ENCODE measurements at places on chromosomes 2 and 18. TPM values are rescaled to one million over a fixed set of nuclear protein-coding genes. Genes with fewer than 3 reads are reported as not detected.

MTX2 gene
- total RNA-seq: 55.4 TPM

KIF5C gene
- 388 TPM for total RNA-seq

ZSWIM2 gene
- total RNA-seq: 0.41 TPM

MYO5B gene
- 9.8 TPM for total RNA-seq

SLC5A7 gene
- 1.6 TPM for total RNA-seq

CFC1 gene
- total RNA-seq: 0.41 TPM

ABCB11 gene
- total RNA-seq: under 0.01 TPM

GRHL1 gene
- total RNA-seq: 4.9 TPM

HES6 gene
- total RNA-seq: 67.7 TPM

DNA sequence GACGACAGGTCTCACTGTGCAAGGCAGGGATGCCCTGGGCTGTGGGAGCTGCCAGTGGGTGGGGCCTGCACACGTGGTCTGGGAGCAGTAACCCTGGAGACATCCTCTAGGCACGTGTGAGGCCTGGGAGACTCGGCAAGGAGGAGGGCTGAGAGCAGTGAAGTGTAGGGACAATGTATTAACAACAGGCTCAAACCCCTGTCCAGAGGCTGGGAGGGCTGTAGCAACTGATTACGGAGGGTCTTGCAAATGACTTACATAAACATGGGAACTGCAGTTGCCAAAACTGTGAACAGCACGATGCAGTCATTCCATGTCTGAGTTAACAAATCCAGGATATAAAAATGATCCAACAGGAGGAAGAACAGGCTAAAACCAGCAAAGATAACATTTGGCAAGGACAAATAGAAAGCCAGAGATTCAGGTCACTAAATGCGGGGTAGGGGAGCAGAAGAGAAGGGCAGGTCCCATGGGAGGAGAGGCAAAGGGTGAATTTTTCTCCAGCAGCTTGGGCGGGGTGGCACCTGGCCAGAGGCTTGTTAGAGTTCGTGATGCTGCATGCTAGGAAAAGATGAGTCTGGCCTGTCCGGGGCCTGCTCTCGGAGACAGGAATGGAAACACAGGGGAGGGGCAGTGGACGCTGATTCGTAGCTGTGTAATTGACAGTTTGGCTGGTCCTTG, 44.9 kb downstream of the CYP27C1 start:
- DNase-seq: no peak

DNA sequence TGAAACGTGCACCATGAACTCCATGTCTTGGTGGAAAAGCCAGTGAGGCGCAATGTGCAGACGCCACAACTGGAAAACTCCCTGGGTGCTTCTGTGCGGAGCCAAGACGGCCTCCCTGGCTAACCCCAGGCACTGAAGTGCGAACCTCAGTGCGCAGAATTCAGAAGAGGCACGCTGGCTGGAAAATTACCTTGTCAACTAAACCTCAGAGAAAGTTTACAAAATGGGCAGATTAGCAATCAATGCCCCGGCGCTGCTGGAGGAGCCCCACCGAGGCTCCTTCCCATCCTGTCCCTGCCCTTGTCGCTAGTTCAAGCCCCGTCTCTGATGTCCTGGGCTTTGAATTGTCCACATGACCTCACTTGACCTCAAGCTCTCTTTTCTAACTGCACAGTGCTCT, 22.2 kb downstream of the SNORC start:
- no peak for DNase-seq

GRCh38 chr2:218970894-218971293, 11.4 kb downstream of the CDK5R2 start:
- no peak for DNase-seq

DNA sequence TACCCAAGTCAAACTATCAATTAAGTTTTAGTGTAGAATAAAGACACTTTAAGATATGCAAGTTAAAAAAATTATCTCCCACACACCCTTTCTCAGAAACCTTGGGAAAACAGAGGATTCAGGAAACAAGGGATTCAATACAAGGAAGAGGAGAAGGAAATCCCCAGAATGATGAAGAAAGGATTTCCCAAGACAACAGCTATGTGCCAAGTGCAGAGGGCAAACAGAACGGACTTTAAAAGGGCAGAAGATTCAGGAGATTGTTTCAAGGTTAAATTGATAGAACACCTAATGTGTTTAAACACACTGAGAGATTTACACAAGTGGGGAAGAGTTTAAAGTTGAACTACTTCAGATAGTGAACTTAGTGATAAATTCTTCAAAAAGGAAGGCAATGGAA, 71.5 kb upstream of the EPAS1 start:
- DNase-seq: no peak

- DNase-seq: no peak
These were observed 177.8 kb upstream of the EPAS1 start for GRCh38 chr2:46119453-46119852.

- no peak for DNase-seq
These were observed 44.0 kb downstream of the MYL12B start for GRCh38 chr18:3305933-3306332.

GRCh38 chr2:191500566-191500883, 177.4 kb upstream of the NABP1 start:
- DNase-seq: no peak

DNA sequence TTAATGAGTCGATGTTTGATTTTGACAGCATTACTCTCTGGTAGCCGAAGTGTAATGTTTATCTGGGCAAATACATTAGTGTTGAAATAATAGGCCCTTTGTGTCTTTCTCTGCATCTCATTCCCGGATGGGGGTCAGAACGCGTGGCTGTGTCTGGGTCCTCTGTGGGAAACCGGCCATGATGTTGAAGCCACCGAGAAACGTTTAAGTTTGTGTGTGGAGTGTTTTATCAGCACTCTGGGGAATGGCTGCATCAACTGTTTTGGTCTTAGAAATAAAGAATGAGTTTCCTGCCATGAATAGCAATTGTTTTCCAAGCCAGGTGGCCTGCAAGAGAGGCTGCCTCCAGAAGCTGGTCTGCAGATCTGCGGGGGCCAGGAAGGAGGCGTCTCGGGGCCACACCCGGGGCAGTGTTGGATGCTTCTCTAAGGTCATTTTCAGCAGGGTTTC, 69.7 kb downstream of the RNF144A start:
- no peak for DNase-seq

GRCh38 chr18:13220361-13220991, 1.9 kb downstream of the LDLRAD4 start:
- no peak for DNase-seq

DNA sequence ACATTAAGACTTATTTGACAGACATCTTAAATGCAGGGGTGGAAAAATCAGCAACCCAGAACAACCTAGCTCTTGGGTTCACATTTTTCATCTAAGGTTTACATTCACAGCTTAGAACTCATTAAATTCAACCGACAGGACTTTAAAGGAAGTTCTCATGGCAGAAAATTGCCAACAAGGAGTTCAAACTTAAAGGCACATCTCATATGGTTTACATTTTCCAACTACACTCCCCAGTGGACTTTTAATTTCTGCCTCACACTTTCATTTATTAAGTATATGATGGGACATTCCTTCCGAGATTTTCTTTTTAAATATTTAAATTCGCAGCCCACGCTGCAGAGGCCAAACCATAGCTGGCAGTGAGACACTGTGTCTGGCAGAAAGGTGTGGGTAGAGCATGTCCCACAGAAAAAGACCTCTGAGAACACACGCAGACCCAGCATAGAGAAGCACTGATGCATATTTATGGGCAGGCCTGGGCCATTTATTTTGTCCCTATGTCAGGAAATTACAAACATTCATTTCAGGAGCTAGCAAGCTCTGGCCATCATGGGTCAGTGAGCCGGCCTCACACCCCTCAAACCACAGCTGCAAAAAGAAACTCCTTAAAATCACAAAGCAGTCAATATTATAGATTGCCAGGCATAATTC, 46.3 kb downstream of the STK39 start:
- no peak for DNase-seq

- no peak for DNase-seq
These were observed 45.0 kb downstream of the EEF1B2 start for GRCh38 chr2:206204710-206205109.

DNA sequence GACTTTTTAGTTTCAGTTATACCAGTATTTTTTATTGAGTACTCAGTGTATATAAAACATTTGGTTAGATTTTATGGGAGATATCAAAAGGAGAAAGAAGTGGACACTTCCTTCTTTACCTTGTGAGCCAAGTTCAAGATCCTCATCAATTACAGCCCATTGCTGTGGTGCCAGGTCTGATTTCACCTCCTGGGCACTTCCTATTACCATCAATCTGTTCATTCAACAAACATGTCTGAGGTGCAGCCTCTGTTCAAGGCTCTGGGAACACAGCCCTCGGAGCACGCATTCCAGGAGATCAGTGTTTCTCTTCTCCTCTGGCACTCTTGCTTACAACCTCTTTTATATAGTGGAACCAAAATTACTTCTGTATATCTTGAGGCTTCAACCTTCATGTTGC, 171.4 kb upstream of the ALPP start:
- DNase-seq: no peak

DNA sequence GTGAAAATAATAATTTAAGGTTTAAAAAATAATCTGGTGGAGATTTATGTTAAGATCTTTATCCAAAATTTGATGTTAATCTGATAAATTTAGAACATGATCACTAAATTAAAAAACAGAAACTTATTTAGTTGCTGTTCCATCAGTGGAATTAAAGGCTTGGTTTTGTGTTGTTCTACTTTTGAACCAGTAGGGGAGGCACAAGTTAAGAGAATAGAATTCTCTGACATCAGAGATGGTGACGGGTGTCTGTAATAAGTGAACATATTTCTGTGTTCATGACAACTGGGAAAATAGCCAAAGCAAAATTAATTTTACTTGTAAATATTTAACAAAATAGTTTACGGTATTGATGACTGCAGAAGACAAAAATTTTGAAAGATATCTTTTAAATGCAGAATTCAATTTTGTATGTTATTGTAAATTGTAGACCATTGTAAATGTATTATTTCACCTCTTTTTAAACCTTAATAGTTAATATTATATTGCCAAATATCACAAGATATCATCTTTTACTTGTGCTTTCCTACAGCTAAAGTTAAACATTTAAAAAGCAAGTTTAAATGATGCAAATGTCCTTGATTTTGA, 106.0 kb downstream of the UBR3 start:
- DNase-seq: no peak

GRCh38 chr2:178579006-178579405, 98.7 kb downstream of the PLEKHA3 start:
- DNase-seq: no peak

GRCh38 chr2:97880334-97880733, 115.4 kb downstream of the TMEM131 start:
- no peak for DNase-seq

DNA sequence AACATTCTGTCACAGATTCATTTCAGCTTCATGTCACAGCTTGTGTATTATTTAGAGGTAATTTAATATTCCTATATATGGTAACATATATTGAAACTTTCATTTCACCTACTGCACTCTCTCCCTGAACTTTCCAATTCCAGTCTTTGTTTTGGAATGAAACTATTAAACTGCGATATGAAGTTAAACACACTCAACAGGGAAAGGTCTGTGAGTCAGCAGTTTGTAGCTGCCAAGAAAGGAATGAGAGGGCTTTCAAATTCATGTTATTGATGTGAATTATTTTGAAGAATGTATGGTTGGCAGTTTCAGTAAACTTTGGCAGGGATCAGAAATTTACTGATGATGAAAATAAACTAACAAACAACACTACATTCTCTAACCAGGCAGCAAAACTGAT, 148.3 kb downstream of the HNMT start:
- DNase-seq: no peak

DNA sequence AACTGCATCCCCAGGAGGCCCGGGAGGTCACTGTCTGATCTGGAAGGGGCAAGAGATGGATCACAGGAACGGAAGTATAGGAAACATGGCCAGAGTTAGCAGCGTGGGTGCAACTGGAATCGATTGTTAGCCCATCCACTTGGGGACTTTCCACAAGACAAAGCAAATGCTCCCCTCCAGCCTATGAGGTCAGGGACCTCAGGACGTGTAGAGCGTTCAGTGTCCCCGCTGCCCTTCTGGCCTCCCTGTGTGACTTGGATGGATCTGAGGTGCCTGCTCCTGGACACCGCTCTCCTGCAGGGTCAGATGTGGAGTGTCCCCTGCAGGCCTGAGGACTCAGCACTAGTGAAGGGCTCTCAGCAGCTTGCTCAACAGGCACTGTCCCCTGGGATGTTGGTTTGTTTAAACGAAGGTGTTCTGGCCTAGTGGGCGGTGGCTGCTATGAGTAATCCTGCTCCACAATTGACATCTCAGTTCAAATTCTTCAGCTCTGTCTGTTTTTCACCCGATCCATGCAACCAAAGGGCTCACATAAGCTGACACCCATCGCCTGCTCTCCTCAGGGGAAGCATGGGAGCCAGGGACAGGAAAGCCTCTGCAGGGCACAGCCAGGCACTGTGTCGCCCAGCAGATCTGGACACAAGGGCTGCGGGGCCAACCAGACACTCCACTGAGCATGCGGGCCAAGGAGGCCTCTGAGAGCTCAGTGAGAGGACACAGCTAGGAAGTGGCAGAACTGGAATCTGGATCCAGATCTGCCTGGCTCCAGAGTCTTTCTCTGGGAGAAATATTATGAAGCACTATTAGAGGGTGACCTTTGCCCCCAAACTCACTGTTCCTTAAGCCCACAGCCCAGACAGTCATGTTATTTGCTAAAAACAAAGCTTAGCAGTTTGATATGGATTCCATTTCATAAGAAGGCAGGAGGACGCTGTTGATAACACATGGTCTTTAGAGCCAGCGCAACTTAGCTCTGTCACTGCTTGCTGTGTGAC, 78.5 kb downstream of the RHOB start:
- DNase-seq: no peak

All from frontal cortex (tissue), 4 donors.